ENCODE measurements at places on chromosomes 4 and X. TPM values are rescaled to one million over a fixed set of nuclear protein-coding genes. Genes with fewer than 3 reads are reported as not detected.

AREG gene
- 0.29 TPM for total RNA-seq

RBM47 gene
- 115 TPM for total RNA-seq

ETNPPL gene
- not detected for total RNA-seq

FREM3 gene
- total RNA-seq = 0.12 TPM

ASMT gene
- not detected for total RNA-seq

MED14 gene
- total RNA-seq = 33.8 TPM

WAS gene
- total RNA-seq = 6.4 TPM

ATP2B3 gene
- 0.12 TPM for total RNA-seq

NWD2 gene
- 0.06 TPM for total RNA-seq

SRPX2 gene
- total RNA-seq = 17.9 TPM

HSFX1 gene
- 1.7 TPM for total RNA-seq

CSAG1 gene
- not detected for total RNA-seq

OCIAD1 gene
- total RNA-seq = 135 TPM
